ENCODE measurements at places on chromosomes 7 and 10.

DNA sequence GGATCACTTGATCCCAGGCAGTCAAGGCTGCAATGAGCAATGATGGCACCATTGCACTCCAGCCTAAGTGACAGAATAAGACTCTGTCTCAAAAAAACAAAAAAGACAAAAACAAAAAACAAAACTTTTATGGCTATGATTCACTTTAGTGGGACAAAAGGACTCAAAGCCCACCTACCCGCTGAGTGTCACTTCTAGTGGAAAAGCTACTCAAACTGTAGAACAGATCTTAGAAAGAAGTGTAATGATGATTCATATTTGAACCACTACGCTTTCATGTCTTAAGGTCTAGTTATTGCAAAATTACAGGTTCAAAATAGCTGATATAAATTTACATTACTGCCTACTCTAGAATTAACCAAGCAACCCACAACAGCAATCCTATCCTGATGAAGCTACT, 47.1 kb upstream of the OTUD1 start:
- no peak for DNase-seq

GRCh38 chr7:90396420-90396819, 6.8 kb upstream of the CLDN12 start:
- DNase-seq, result no peak

GRCh38 chr10:17851611-17852010, 42.5 kb downstream of the MRC1 start:
- DNase-seq, result peak; percentile 24

DNA sequence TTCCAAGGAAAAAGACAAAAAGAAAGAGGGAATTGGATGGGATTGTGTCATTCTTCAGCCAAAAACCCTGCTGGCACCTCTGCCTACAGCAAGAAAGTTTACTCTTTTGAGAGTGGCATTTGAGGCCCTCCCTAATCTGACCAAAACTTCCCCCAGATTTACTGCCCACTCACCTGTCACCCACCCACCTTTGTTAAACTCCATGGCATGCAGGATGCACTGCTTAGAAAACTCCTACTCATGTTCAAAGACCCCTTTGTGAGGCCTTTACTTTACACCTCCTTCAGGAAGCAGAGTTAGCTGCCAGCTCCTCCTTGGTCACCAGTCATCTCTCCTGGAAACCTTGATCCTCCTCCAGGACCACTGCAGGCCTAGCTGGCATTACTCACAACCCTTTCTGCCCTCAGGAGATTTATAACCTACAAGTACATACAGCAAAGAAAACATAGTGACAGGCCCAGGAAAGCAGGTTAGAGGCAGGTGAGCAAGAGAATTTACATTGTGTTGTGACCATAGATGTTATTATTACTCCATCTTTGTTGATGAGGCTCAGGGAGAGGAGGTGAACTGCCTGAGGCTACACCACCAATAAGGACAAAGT, 10.3 kb upstream of the PLAC9 start:
- DNase-seq, result no peak

GRCh38 chr7:111753968-111754367, 191.7 kb upstream of the IMMP2L start:
- no peak for DNase-seq

DNA sequence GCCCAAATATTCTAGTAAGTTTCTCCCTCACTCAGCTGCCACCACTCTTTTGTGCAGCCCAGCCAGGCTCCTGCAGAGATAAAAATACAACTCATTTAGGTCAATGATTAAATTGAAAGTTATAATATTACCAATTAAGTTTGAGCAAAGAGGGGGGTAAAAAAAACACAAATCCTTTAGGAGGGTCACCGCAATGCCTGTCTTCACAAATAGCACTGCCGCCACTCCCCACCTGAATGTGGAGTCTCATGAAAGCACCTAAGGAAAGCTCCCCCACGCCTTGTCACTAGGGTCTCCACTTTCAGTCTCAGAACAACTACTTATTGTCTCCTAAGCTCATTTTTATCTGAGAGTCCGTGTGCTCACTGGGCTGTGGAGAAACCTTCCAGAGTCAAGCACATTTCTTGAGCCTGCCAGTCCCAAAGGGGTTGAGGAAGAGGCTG, 148.7 kb downstream of the FGFR2 start:
- DNase-seq, result no peak
